Glomerular endothelial cell (primary cell): ENCODE measurements at places on chromosomes 4 and X.

GRCh38 chr4:137640838-137641158 lies 108.5 kb upstream of the PCDH18 start:
- no peak for DNase-seq

DNA sequence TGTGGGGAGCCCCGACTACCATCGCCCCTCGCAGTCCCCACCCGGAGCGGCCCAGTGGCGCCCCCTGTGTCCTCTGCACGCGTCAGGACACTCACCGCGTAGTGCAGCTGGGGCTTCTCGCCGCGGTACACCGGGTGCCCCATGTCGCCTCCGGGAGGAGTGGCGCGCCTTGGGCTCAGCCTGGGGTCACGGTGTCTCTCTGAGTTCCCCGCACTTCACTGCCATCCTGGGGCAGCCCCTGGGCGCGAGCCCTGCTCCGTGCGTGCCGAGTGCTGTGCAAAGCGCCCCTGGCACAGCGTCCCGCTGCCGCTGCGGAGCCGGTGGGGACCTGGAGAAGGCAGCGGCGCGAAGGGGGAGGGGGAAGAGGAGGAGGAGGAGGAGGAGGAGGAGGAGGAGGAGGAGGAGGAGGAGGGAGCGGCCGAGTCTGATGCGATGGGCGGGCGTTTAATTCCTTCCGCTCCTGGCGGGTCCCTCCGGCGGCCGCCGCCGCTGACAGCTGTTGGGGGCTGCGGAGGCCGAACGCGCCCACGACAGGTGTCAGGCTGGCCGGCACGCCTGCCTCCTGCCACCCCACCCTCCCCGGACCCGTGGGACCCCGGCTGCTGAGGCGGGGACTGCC lies 134.3 kb downstream of the AMELX start:
- DNase-seq: no peak

GRCh38 chrX:153878345-153878744 lies 7.6 kb downstream of the L1CAM start:
- no peak for DNase-seq

- no peak for DNase-seq
Observed at GRCh38 chr4:112060212-112060611, 85.0 kb upstream of the FAM241A start.

DNA sequence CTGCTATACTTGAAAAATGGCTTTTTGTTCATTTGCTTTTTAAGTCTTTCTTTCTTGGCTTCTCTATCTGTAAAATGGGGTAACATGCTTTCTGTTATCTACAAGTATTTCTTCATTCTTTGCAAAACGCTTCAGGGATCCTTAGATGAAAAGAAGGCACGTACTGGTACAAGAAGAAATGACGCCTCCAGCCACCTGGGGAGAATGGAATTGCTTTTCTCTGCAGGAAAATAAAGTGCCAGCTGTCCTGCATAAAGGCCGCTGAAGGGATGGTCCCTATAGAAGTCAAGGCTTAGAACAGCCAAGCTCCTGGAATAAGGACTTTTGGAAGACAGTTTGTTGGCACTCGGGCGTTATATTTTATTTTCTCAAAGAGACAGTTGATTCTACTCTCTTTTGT lies 210.8 kb upstream of the RASGEF1B start:
- no peak for DNase-seq

DNA sequence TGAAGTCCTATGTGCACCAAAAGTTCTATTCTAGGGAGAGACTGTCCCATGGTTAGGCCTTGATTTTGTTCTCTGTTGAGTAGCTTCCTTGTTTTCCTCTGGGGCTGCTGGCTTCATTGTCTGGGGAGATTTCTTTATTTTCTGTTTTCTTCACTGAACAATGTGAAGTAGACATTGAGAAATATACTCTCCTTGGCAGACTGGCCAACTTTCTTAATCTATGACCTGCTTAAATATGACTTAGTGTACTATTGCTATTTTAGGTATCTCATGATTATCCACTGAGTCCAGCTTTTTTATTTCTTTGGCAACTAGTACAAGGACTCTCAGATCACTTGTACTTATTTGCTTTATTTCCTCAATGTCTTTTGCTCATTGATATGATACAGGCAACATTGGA lies 1594.6 kb downstream of the ARAP2 start:
- no peak for DNase-seq

- DNase-seq: no peak
Observed at GRCh38 chr4:20698382-20698781, 1.9 kb upstream of the PACRGL start.

- no peak for DNase-seq
Observed at GRCh38 chrX:41100819-41101218, 15.6 kb downstream of the USP9X start.

- no peak for DNase-seq
Observed at GRCh38 chr4:146283758-146284651, 69.7 kb downstream of the REELD1 start.

DNA sequence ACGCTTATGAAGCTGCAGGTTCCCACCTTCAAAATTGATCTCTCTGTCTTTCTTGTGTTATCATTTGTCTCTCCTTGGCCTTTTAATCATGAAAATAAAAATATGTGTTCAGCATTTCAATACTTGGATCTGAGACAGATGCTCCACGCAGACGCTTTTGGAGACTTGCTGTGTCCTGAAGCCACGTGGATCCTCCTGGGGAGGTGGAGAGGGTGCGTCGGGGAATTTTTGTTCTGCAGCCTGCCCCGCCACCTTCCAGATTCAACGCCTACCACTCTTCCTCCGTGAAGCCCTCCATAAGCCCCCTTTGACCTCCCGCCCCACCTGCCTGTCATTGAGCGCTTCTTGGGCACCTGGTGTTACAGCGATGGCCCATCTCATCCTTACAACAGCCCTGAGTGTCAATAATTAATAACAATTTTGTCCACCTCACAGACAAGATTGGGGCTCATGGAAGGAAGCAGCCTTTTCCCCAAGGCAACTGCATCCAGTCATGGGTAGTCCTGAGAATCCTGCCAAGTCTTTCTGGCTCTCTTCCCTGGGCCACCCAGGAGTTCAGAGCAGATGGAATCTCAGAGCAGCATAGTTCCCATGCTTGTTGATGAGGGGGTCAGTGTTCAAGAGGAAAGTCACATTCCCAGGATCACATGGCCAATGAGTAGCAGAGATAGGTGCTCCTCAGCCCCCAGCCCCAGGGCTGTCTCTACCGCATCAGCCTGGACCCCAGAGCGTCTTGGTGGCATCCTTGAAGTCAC lies 172.6 kb upstream of the PSAPL1 start:
- DNase-seq: no peak

GRCh38 chr4:986879-987623 lies at the start of gene IDUA:
TSS of gene IDUA (plus strand) at chr4:987044. CDS start at chr4:987085, 41 bp downstream.
- no peak for DNase-seq

GRCh38 chr4:2212831-2213230 lies 29.1 kb downstream of the HAUS3 start:
- no peak for DNase-seq

GRCh38 chr4:24511371-24512063 lies 72.8 kb downstream of the DHX15 start:
- DNase-seq: no peak

GRCh38 chr4:647481-647880 lies 22.1 kb downstream of the PDE6B start:
- DNase-seq: no peak

GRCh38 chr4:109429545-109429944 lies 4.1 kb upstream of the SEC24B start:
- DNase-seq: no peak

DNA sequence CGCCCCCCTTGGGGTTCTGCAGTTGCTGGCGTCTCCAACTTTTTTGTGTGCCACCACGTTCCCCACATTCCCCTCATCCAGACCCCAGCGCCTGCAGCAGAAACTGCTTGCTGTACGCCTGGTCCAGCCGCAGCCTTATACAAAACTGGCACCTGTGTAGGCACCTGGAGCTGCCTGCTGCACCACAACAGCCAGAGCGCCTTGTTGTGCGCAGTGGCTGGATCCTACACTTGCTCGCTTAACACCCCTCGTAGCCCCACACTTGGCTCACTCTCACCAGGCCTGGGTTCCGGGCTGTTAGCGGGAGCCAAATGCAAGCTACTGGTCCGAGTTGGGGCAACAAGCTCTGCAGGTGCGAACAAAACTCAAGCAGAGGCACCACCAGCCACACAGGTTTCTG lies 136.8 kb downstream of the TECRL start:
- no peak for DNase-seq

DNA sequence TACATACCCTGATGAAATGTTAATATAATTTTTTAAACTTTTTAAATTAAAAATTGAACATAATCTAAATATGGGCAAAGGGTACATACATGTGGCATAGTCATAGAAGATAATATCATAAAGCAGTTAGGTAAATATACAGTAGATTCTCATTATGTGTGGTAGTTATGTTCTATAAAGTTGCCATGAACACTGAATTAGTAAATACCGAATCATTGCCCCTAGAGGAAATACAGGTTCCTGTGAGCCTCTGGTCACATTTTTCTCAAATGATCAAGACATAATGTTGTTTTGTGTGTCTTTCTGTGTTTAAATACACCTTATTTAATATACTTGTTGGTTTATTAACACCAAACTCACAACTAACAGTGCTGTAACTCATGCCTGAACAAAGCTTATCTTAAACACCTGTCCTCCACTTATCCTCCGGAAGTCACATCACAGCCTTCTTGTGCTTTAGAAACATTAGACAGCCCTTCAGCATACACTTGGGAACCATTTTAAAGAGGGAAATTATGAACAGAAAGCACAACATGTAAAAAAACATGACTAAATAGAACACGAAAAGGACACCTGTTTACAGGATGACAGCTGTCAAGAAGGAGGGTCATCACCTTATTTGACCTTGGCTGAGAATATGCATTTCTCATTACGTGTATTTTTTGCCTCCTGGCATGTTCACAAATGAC lies 169.4 kb upstream of the NAP1L5 start:
- DNase-seq: peak; percentile 72

DNA sequence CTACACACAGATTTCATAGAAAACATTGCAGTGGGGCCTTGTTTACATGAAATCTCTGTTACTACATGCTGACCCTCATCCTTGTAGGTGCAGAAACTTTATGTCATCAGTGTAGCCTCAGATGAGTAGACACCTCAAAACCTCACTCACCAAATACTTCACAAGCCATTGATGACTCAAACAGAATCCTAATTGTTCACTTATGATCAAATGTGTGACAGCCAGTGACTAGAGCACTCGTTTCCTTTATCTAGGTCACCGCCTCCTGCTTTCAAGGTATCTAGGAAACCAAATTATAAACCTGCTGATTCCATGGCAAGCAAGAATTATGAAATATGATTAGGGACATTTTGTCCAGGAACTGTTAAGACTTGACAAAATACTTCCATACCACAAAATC lies 255.8 kb upstream of the GPRIN3 start:
- DNase-seq: no peak

- no peak for DNase-seq
Observed at GRCh38 chr4:142817442-142817841, 28.7 kb downstream of the INPP4B start.

DNA sequence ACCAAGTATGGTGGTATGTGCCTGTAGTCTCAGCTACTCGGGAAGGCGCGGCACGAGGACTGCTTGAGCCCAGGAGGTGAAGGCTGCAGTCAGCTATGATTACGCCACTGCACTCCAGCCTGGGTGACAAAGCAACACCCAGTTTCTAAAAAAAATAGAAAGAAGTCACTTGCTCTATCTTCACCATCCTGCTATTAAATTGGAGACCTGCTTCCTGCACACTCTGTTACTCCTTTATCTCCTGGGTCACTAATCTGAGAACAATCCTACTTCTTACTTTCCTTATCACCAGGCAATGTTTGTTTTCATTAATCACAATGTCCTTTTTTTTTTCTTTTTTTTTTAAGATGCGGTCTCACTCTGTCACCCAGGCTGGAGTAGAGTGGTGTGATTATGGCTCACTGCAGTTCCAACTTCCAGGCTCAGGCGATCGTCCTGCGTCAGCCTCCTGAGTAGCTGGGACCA lies 16.2 kb downstream of the PRKX start:
- no peak for DNase-seq

GRCh38 chrX:152575331-152575730 lies 62.4 kb upstream of the GABRQ start:
- no peak for DNase-seq

DNA sequence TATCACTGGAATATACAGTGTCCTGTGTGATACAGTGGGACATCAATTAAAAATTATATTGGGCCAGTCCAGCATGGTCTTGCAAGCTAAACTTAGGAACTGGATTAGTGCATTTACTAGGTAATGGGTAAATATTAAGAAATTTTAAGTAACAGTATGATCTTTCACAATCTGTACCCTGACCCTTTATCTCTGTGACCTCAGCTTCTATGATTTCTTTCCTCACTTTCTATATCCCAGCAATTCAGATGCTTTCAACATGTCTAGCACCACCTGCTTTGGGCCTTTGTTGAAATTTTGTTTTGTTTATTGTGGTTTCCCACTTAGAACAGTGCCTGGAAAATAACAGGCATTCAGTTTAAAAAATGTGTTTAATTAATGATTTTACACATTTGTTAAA lies 2295.4 kb downstream of the ARAP2 start:
- no peak for DNase-seq

DNA sequence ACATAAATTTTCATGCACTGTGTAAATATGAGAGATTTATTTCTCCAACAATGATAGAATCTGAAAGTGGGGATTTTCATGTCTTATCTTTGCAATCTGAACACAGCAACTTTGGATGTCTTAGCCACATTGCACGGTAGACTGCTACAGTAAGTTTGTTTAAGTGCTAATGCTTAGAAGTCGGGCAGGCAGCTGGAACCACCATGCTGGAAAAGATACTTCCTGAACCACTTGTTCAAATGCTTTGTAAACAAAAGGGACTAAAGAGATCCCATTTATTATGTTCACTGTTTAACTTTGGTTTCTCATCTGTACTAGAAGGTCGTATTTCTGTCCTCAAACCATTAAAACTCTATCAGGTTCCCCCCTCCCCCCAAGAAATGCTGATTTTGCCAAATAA lies 555.9 kb upstream of the DIPK2B start:
- no peak for DNase-seq
